ENCODE measurements at places on chromosomes 4 and X. TPM values are rescaled to one million over a fixed set of nuclear protein-coding genes. Genes with fewer than 3 reads are reported as not detected.

DNA sequence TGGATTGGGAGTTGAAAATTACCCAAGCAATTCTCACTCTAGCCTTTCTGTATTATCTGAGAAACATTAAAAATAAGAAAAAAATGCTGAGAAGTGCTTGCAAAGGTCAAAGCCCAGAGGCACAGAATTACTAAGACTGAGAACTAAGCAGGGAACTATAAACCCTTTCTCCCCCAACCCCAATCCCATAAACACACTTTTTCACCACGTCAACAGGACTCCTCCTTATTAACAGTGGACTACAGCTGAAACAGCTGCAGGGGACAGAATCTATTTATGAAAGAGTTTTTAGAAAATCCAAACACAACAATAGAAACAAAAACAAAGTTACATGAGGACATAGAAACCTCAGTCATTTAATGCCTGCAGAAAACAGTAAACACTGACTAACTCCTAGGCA lies 984.1 kb downstream of the TRAM1L1 start:
- H3K27me3 ChIP-seq, result no peaks in the 10 kb centered on the region
- H3K36me3 ChIP-seq, result no peaks in the 10 kb centered on the region
- no peaks in the 10 kb centered on the region for H3K4me1 ChIP-seq
- H3K4me3 ChIP-seq, result no peak overlapping the region
- no peak for DNase-seq

Gene DOCK11
- 51.6 TPM for total RNA-seq

DNA sequence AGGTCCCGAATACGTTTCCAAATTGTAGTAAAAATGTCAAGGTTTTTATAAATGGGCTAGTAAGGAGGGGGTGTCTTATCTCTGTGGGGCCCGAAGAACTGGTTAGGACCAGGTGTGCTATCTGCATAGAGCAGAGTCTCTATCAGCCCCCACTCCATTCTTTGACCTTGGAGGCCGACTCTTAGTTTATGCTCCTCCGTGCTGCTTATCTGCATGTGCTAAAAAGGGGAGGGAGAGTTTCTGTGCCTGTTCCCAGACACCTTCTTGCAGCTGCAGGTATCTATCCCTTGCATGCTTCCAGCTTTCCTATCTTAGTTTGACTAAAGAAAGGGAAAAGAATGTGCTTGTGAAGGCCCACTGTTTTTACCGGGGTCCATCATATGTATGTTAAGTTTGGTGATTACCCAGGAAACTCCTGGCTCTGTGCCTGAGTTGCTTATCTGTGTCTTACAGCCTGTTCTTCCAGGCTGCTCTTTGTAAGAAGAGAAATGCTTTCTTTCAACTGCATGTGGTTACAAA lies 28.6 kb upstream of the NAF1 start:
- H3K27ac ChIP-seq, result no peak overlapping the region
- no peak for DNase-seq
- H3K36me3 ChIP-seq, result no peaks in the 10 kb centered on the region
- H3K4me3 ChIP-seq, result no peak overlapping the region
- no peaks in the 10 kb centered on the region for H3K4me1 ChIP-seq

GRCh38 chr4:109266891-109267290 lies 35.6 kb downstream of the COL25A1 start:
- no peaks in the 10 kb centered on the region for H3K27me3 ChIP-seq
- H3K4me1 ChIP-seq, result no peaks in the 10 kb centered on the region
- no peak overlapping the region for H3K4me3 ChIP-seq
- no peak overlapping the region for H3K27ac ChIP-seq
- DNase-seq, result no peak

Gene STBD1
- total RNA-seq, result 4.2 TPM
